GM04503 (cell line): ENCODE measurements at places on chromosomes 3 and 15.

- no peak for DNase-seq
Observed at GRCh38 chr3:133949438-133949837, 53.8 kb upstream of the RAB6B start.

- DNase-seq = no peak
Observed at GRCh38 chr3:117939425-117940027, 1095.1 kb downstream of the IGSF11 start.

DNA sequence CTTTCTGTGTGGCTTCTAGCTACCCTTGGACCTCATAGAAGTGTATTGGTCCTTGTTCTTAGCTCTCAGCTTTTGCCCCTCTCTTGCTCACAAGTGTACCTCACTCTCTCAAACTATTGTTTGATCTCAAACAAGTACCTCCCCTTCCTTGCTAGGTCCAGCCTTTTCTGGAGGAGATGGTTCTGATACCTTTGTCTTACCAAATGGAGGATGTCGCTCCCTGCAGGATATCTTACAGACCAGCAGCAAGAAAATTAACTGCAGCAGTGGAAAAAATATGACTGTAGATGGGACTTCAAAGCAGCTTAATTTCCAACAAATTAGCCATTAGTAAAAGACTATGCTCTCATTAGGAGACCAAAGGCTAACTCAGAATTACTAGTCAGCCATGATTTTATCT lies 388.1 kb upstream of the ROBO2 start:
- DNase-seq = no peak

DNA sequence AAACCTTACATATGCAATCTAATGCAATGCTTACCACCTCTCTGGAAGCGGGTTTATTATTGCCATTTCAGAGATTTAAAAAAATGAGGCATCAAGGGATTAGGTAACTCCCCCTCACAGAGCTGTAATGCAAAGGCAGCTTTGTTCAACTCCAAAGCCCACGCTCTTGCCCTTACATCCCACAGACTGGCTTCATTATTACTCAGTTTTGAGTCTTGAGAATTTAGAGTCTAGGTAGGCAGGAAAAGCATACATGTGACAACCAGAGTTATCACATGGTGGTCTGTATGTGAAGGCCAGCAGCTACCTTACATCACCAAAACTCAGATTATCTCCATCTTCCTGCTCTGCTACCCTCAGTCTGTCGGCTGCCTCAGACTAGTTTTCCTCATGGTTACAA lies 326.9 kb downstream of the UACA start:
- DNase-seq = no peak

DNA sequence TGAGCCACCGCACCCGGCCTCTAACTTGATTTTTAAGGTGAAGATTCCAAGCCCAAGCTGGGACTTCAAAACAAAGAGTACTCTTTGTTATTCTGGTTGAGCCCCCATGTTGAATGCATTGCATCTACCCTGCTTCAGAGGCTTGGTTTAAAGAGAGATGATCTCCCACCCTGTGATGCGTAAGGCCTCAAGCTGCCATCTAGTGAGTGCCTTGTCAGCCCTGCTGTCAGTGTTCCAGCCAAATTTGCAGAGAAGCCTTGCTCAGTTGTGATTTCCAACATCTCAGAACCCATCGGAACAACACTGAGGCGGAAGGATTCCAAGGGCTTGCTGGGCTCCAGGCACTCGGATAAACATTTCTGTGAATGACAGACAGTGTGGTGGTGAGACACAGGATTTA lies 210.7 kb upstream of the RGMA start:
- no peak for DNase-seq

DNA sequence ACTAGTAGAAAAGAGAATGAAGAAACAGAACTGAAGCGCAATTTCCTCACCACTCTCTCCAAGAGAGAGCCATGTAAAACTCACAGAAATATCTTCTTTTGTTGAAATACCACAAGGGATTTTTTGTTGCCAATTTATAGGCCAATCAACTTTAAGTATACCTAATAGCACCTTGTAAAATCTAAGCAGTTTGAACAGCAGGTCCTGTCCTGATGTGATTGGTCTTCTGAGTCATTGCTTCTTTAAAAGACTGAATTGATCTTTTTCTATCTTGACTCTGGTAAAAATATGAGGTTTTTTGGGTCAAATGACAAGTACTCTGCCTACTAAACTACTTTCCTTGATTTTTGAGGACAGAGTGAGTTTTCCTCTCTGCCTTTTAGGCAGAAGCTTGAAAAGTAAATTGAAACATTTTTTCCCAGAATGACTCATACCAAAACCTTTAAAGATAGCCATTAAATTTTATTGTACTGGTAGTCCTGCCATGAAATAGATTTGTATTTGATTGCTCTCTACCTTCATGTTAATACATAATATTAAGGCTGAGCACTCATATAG lies 343.9 kb upstream of the CBLB start:
- no peak for DNase-seq

- DNase-seq = no peak
Observed at GRCh38 chr3:2921452-2921851, 188.7 kb downstream of the IL5RA start.

DNA sequence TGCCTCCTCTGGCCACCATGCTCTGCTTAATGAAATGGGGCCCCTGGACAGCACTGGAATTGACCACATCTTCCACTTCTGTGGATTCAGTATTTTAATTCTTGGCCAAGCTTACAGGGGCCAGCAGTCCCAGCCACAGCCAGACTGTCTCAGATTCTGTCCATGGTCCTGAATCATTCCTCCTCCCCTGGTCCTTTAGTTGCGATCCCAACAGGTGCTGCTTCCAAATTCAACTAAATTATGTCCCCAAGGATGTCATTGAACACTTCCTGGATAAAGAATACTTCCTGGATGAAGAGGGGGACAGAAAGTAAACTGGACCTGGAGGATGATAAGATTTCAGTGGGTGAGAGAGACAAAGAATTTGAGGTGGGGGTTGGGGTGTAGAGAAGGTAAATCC lies 111.1 kb upstream of the FOXB1 start:
- no peak for DNase-seq

GRCh38 chr15:65957451-65957850 lies 88.2 kb downstream of the RAB11A start:
- DNase-seq = no peak

DNA sequence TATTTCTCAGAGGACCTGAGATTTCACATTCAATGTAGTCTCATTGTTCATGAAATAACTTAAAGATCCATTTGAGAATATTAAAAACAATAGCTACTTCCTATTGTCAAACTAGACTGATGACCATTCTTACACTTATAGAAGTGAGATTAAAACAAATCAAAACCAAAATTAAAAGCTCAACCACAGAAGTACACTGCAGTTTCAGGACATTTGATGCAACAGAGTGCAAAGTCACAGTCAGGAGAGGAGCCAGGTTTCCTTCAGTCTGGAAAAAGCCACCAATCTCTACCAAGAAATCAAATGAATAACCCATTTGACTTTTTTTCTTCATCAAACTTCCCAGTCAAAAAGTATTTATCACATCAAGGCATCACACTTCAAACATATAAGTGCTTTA lies 5.5 kb downstream of the CCPG1 start:
- DNase-seq = no peak

- no peak for DNase-seq
Observed at GRCh38 chr3:42807929-42808328, 1.3 kb upstream of the ACKR2 start.

- DNase-seq = no peak
Observed at GRCh38 chr3:16290007-16290826, 25.2 kb downstream of the OXNAD1 start.
